ENCODE measurements at places on chromosomes 7 and 10.

DNA sequence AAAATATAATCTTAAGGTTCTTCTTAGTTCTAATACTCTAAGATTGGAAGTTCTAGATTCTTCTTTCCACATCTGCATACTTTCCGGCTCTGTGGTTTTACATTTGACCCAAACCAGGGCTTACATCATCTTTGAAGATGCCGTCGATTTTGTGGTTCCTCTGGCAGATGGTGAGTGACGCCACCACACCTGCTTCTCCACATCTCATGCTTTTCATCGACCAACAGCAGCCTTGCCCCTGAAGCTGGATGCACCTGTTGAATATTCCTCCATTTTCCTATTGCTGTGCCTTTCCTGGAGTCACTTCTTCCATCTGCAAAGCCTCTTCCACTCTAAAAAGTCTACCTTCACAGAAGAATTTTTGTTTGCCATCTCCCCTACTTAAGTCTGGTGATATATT, 121.3 kb downstream of the PRKCQ start:
- no peak for DNase-seq

- no peak for DNase-seq
Observed at GRCh38 chr7:55033236-55033846, 14.5 kb downstream of the EGFR start.

- DNase-seq: no peak
Observed at GRCh38 chr10:70682920-70683600, 10.8 kb downstream of the ADAMTS14 start.

DNA sequence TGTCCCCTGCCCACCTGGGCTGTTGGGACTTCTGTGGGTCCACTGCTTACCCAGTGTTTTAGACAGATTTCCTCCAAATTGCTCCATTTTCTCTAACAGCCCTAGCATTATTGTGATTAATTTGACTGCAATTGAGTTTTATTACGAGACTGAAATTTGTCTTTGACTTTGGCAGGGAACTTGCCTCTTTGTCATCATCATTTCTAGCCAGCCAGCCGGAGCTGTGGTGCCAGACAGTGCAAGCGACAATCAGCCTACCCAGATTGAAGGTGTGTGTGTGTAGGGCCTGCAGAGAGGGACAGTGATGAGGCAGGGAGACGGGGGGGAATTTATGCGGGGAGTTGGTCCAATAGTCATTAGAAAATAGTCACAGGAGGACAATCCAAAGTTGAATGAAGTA, 743.0 kb downstream of the NRG3 start:
- no peak for DNase-seq

DNA sequence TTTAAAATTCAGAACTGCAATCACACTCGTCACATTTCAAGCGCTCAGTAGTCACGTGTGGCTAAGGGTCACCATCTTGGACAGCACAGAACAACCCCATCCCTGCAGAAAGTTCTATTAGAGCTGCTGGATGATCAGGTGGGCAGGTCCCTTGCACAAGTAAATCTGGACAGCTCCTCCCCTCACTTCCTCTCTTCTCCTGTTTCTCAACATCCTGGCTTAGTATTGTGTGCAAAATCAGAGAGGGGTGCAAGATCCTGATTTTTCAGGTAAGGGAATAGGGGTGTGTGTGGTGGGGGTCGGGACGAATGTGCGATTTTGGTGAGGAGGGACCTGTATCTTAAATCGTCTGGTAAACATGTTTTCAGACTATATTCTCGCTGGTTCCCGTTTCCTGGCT, at the start of gene GIMAP4:
GIMAP4 (plus strand) TSS at position 222 of the 400 bp plus-strand sequence. CDS start 2,512 bp downstream, outside the sequence.
- DNase-seq: no peak

DNA sequence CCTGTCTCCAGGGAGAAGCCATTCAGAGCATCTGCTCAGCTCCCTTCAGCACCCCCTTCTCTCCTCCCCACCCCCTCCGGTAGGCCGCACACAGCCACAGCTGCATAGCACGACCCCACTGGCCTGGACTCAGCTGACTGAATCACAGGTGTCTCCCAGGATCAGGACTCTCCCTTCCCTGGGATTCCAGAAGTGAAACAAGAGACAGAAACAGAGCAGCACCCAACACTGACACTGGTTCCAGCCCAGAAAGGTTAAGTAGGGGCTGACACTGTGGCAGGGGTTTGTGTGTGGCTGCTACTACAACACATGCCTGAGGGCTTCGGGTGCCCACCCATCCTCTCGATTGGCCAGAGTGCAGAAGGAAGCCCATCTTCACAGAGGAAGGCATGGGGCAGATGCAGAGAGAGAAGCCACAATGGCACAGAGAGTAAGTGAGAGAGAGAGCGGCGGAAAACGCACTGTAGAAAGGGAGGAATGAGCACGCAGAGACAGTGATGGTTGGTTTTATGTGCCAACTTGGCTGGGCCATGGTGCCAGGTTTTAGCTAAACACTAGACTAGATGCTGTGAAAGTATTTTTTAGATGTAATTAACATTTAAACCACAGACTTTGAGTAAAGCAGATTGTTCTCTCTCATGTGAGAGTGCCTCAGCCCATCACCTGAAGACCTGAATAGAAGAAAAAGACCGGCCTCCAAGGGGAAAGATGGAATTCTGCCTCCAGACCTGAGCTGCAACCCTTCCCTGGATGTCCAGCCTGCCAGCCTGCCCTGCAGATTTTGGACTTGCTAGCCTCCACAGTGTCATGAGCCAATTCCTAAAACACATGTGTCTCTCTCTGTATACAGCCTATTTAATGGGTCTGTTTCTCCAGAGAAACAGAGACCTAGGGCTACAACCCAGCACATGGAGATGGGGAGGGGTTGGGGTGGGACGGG, 107.5 kb downstream of the GRB10 start:
- no peak for DNase-seq

DNA sequence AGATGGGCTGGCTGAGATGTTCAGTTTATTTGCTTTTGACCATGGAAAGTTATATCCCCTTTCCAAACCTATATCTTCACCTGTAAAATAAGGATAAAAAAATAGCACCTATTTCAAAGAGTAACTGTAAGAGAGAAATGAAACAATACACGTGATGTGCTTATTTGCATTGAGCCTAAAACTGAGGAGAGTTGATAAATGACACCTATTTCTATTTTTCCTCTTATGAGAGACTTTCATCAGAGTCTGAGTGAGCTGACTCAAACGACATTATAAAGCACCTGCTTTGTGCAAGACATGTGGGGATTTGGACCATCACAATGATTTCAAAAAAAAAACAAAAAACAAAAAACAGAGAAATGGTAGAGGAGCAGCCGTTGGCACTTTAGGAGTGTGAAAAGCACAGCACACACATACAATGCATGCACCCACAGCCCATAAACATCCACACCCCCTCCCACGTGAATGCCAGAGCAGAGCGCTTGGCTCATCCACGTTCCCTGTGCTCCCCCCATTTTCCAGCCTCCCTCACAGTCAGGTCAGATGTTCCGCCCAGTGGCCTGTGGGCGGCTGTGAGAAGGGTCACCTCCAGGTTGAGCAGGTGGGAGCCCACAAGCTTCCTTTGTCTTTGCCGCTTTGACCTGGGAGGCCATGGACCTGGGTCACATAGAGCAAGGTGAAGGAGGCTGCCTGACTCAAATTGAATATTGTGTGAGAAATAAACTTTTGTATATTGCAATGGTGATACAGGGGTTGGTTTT, 253.2 kb upstream of the ZNF32 start:
- no peak for DNase-seq

GRCh38 chr7:113122744-113123143, 4.4 kb upstream of the SMIM30 start:
- no peak for DNase-seq

GRCh38 chr7:136845899-136846465, 22.5 kb upstream of the CHRM2 start:
- no peak for DNase-seq

DNA sequence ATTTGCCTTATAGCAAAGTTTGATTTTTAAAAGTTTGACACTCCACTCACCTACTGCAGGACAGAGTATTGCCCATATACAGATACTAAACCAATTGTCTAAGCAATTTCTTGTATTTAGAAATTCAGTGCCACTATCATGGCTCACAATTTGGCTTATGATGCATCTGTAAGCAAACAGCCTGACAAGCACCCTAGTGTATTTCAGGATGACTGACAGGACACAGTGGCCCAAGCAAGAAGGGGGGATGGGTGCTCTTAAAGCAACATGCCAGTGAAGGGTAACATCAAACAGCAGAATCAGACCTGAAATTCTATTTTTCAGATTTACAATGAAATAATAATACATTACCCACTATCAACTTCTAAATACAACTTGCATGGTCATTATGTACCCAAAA, 30.5 kb downstream of the CTNNA3 start:
- no peak for DNase-seq

GRCh38 chr10:24209946-24210491, 1.1 kb downstream of the KIAA1217 start:
- DNase-seq: no peak

- DNase-seq: no peak
Observed at GRCh38 chr7:81666209-81666608, 103.6 kb downstream of the HGF start.

DNA sequence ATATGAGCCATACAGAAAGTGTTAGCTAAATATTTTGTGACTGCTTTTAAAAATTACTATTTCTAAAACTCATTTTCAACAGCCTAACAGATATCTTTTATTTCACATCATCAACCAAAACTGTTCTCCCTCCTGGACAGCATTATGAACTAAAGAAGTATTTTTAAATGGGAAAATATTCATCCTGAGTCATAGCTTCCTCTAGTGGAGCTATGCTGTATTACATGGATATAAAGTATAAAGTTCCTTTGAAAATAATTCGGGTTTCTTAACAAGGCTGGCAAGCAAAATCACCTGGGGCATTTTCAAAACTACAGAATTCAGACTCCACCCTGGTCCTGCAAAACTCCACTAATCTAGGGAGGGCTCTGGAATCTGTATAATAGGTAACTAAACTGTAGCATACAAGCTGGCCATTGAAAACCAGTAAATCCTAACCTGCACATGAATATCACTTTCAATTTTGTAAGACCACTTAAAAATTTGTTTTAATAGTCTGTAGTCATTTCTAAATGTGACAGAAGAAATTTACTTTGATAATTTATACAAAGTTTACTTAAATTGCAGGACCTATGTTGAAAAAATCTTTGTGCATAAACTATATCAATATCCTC, 53.5 kb downstream of the SCIN start:
- no peak for DNase-seq

All from effector CD4-positive, alpha-beta T cell (primary cell).